ENCODE measurements at places on chromosomes 2 and 18. TPM values are rescaled to one million over a fixed set of nuclear protein-coding genes. Genes with fewer than 3 reads are reported as not detected.

DNA sequence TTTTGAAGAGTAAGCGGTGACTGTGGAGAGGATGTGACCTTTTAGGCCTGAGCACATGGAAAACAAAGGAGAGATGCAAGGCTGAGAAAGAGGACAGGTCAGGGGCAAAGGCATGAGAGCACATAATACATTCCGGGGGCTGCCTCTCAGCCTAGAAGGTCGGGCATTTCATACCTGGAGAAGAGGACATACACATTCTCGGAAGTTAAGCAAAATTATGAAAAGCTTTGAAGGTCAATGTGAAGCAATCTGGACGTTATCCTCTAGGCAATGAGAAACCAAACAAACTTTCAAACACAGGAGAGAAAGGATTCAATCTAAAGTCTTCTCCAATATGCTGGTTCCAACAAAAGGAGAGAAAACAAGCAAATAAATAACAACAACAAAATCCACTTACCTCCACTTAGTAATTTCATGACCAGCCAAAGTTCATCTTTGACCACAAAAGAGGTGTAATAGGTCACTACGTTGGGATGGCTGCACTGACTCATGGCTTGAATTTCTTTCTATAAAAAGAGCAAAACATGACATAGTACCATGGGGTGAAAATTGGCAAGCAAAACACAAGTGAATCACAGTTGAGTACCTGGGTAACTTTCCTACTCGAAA, 80.4 kb downstream of the STK39 start:
- peak; percentile 88 for DNase-seq

GRCh38 chr2:88307817-88308216, 137.7 kb downstream of the THNSL2 start:
- peak; percentile 65 for DNase-seq

DNA sequence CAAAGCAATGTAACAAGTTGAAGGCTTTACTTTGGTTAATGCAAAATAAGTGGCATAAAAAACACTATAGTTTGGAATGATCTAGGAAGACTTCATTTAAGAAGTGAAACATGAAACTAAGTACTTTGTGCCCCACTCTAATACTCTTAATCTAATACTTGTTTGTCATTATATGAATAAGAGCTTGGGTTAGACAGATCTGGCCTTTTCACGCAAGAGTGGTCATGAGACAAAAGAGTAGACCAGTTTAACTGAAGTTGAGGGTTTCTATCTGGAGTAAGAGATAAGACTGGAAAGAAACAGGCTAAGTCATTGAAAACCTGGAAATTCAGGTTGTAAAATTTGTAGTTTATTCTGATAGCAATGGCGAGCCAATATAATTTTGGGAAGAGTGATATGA, 2.8 kb downstream of the SLC30A6 start:
- no peak for DNase-seq

DNA sequence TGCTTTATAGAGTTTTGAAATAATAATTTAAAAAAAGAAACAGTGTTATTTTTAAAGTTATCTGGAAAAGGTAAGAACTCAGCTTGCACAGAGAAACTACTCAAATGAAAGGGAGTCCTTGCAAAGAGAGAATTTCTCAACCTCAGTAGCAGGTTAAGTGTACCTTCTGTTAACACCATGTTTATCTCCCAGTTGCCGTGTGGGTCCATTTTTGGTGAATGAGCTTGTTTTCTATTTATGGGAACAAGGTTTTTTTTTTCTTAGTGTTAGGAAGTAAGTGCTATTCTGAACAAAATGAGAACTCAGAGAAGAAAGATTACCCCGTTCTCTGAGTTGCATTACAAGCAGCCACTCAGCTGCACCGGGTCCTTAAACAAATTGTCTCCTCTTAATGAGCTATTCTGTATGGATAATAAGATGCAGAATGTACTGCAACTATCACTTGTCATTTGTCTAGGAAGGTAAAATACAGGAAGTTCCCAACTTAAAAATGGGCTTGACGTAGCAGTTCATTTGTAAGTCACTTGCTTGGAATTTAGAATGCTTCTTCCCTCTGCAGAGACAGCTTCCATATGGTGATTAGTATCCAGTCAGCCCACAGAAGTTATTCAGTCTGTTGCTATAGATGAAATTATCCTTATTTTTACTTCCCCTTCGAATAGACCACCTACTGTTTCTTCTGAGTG, 74.9 kb downstream of the LTBP1 start:
- no peak for DNase-seq

Gene MEMO1
- 68.0 TPM for total RNA-seq

Gene DSG1
- total RNA-seq: not detected
